ENCODE measurements at places on chromosomes 12 and 14.

- DNase-seq = no peak
These were observed 48.0 kb upstream of the C14orf180 start for GRCh38 chr14:104531421-104532190.

DNA sequence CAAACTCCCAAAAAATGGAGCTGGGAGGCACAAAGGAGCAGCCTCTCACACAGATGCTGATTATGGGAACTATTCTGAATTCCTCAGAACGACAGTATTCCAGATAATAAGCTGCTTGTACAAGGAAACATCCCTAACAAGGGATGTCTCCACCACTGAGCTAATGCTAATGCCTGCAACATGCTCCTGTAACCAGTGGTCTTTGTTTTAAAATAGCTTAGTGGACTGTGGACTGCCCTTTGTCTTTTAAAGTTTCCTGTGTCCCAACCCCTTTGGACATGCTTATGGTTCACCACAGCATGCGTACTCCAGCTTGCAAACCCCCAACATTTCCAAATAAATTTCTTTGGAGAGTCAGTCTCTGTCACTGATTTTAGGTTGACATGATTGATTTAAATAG, 16.4 kb upstream of the PITPNM2 start:
- DNase-seq = no peak

DNA sequence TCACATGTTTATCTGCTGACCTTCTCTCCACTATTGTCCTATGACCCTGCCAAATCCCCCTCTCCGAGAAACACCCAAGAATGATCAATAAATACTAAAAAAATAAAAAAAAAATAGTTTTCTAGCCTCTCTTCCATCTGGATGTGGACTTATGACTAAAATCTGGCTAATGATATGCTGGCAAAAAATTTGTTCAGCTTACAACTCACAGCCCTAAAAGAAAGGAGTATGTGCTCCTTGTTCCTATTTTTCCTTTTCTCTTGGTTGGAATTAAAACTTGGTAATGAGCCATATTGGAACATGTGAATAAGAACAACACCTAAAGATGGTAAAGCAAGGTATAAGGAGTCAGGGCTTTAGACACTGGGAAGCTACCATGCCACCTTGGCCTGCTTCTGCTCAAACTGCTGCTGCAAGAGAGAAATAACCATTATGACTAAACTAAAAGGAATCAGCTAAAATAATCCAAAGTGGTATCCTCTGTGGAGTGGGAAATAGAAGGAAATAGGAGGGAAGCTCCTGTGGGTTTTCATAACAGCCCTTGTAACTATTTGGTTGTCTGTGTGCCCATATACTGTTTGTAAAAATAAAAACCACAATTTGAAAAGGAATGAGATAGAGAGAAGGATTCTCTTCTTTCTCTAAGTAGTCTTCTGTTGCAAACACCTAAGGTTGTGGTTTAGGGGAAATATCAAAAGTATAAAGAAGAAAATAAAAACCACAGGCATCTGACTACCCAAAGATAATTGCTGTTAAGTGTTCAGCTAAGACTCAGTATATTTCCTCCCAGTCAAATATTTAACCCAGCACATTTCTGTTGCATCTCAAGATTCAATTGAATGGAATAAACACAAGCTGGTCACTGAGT, 53.8 kb downstream of the SDR9C7 start:
- DNase-seq = no peak

GRCh38 chr12:2796187-2796666, 1.5 kb downstream of the FKBP4 start:
- DNase-seq = no peak

DNA sequence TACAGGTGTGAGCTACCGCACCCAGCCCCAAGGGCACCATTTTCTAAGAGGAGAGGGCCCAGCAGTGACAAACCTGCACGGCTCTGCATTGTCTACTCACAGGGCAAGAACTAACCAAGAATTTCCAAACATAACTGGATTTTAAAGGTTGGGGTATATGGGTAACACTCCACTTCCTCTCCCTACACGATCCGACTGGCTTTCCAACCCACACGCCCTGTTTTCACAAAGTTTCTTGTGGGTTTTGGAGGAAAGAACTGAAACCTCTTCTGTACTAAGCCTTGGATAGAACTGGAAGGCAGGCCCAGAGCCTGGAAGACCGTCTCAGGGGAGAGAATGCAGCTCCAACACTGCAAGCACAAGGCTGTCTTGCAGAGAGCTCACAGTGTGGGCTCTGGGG, 24.9 kb downstream of the SNRNP35 start:
- no peak for DNase-seq

- no peak for DNase-seq
These were observed 44.1 kb upstream of the CISTR start for GRCh38 chr12:53795927-53796326.

DNA sequence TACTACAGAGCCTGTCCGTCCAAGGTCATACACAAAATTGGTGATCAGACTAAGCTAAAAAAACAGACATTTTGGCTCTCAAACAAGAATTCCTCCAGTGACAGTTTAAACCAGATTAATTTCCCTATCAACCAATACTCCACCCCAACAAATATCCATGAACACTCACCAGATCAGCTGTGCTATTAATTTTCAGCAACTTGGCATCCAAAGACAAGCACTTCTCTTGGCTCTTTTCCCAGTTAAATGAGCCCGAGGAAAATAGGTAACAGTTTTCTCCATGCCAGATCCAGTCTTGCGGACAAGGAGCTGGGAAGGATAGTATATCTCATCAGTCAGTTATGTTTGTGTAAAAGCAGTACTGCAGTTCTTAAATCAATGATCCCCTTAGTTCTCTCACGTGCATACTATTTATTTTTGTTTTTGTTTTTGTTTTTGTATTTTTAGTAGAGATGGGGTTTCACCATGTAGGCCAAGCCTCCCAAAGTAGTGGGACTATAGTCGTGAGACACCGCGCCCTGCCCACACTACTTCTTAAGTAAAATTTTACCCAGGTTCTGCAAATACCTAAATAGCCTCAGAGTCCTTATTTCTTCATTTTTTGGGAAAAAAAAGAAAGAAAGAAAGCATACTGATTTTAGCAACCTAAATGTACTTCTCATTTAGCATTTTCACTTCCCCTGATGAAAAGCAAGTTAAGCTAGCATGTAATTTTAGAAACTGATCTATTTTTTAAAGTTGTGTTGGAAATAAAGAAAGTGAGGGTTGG, 11.1 kb downstream of the OLR1 start:
- DNase-seq = no peak

GRCh38 chr12:52703878-52704277, 554 bp upstream of the KRT77 start:
- no peak for DNase-seq

DNA sequence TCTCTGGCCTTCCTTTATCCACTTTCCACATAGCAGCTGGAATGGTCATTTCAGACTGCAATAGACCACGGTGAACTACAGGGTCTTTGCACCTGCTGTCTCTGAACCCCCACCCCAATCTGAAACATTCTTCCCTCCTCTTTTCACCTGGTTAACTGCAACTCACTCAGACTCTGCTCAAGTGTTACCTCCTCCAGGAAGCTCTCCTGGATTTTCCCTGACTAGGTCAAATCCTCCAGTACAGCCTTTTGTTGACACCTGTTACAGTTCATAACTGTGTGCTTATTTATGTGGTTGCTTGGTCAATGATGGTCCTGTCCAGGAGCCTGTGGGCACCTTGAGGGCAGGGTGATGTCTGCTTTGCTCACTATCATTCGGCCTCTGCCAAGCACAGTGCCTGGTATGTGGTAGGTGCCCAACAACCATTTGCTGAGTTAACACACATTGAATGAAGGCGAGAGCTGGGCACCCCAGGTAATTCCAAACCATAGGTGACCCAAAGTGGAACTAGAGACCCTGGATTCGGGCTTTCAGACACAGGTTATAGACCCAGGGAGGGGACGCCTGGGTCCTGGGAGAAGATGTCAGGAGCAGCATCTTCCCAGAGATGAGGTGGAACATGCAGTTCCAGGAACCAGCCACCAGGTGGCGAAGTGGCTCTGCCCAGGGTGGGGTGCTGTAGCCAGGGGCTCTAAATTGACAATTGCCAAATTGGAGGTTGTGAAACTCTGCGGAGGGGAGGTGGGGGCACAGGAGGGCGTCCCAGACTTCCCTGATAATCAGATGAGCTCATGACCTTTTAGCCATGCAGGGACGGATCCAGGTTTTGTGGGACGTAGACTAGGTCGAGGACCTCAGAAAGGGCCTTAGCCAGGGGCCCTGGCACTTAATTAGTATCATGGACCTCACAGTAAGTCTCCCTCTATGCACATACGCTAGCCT, 28.1 kb downstream of the TRPV4 start:
- peak; percentile 24 for DNase-seq

DNA sequence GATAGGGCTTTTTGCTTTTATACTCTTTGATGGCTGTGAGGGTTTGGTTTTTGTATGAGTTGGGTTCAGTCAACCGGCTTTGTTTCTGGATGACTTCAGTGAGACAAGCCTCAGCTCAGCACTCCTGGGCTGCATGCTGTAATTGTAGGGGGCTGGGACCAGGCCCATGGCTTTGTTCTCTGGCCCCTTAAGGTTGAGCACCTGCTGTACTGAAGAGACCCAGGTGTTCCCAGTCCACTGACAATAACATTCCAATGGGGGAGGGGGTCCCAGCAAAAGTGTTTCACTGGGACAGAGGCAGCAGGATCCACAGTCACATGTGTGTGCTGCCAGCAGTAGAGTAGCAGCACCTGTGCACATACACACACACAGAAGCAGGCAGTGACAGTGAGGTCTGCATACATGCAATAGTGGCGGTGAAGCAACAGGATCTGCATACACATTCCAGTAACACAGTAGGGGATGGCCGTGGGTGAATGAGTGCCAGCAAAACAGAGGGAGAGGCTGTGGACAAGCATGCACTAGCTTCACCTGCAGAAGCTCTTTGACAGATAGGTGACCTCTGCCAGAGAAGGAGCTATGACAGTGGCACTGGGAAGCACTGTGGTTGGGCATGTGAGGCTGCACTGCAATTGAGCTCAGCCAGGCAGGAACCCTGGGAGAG, 240.4 kb downstream of the ASCL1 start:
- no peak for DNase-seq

GRCh38 chr12:60337839-60338549, 742.2 kb downstream of the SLC16A7 start:
- DNase-seq = no peak

- DNase-seq = no peak
These were observed 34.1 kb downstream of the ERGIC2 start for GRCh38 chr12:29346769-29347421.

DNA sequence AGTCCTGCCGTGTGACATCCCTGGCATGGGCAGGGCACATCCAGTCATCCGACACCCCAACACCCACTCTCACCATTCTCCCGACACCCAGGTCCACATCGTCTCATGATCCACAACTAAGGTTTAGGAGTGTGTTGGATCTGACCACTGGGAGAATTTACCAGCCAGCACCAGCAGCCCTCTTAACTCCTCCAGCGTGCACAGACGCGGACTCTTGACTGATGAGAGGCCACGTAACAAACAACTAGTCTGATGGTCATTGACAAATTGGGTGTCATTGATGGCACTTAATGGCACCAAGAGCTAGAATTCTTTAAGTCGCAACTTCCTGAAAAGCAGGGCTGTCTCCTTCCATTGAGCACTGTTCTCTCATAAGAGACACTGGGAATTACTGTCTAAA, 203.0 kb upstream of the SFSWAP start:
- no peak for DNase-seq

DNA sequence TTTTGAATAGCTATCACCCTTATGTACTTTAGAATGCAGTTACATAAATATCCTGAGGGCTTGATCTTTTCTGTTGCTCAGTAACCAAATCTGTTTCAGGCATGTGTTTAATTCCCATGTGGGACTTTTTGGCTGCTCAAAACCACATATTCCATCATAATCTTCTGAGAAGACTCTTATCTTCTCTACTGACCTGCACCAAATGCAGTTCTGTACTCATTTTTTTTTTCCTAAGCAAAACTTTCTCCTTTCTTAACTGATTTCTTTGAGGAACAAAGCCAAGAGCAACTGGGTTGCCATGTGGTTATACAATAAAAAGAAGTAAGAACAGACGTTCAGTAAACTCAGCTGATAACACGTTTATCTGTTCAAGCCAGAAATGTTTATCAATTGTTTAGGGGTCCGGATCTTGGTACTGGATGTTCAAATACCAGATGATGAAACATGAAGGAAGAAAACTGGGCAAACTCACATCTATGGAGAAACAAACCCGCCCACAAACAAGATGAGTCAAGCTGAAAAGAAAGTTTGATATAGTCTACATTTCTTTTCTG, 50.1 kb downstream of the TMEM132C start:
- DNase-seq = no peak

DNA sequence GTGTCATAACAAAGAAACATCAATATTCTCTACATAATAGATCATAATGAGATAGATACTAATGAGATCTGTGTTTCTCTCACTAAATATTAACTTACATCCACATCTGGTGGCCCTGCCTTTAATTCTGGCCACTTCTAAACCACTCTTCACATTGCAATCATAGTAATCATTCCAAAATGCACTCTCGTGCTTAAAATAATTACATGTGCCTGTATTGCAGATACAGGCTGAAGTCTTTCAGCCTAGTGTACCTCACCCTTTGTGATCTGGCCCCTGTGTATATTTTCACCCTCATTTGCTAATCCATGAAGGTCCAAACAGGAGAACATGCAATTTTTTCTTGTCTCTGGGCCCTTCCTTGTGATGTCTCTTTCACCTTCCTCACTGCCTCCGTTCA, 108.0 kb downstream of the LIN7A start:
- no peak for DNase-seq

DNA sequence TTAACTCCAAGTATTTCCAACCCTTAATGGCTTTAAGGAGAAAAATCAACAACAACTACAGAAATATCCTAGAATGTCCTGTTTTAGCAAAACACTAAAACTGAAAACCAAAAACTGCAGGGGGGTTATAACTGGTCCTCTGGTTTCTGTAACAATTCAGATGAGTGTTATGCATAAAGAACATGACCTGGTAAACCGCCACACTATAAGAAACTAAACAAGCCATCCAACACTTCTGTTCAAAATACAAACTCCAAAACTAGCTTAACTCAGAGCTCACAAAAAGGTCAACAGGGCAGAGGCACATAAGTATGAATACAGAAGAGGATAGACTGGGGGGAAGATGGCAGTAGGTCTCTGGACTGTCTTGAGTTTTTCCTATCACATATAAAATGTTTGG, 38.0 kb downstream of the HECTD4 start:
- no peak for DNase-seq

DNA sequence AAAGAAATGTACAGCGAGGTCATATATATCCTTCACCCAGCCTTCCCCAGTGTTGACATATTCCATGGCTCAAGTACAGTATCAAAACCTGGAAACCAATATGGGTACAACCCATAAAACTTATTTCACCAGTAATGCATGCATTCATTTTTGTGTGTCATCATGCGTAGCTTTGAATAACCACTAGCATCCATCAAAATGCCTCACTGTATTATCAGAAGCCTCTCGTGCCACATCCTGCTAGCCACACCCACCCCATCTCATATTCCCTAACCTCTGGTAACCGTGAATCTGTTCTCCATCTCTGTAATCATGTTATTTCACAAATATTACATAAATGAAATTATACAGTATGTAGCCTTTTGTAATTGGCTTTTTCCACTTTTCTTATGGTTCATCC, 314.3 kb downstream of the RAD51B start:
- DNase-seq = no peak

GRCh38 chr12:41228066-41228820, 40.1 kb downstream of the PDZRN4 start:
- DNase-seq = no peak
